ENCODE measurements at places on chromosomes 3 and 15.

DNA sequence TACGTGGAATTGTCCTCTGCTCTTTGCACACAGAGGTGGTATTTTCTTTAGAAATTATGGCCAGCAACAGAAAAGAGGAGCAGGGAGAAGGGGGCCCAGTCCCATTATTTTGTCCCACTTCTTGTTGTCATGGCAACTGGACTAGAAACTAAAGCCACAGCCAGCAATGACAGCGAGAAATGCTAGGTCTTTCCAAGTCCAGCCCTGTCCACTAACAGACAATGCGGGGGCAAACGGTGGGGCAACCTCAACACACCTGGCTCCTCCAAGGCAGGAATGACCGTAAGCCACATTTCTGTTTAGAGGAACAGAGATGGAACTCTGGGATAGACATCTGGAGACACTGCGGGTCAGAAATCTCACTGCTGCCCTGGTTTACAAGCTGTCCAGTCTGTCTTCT lies 107.3 kb downstream of the RFTN1 start:
- no peak for DNase-seq

DNA sequence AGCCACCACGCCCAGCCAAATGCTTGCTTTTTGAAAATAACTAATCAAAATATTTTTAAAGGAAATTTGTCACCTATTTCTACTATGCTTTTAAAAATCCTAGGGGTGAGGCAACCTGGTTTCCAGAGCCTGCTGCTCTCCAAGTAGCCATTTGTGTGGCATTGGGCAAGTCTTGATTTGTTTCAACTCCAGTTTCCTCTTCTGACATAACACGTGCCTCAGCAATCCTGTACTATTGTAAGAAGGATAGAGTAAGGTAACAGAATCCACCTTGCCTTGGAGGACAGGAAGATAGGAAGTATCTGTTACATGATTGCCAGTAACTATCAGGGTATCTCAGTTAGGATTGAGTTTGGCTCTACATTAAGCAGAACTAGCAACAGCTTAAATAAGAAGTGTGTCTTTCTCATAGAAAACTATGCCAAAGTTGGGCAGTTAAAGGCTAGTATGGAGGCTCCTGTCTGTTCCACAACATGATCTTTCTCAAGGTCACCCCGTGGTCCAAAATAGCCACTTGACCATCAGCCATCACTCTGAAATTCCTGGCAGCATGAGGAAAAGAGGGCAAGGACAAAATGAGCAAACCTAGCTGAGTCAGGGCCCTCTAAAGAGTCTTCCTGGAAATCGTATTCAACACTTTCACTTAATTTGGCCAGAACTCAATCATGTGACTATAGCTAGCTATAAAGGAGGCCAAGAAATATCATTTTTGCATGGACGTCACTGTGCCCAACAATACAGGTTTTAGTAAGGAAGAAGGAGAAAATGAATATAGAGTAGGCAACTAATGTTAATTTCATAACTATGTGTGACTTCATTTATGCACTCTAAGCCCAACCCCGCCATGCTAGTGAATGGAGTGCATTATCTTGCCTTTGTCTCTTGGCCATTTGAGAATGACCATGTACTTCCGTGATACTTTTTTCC lies 66.1 kb downstream of the HMG20A start:
- DNase-seq = no peak

- DNase-seq = no peak
These were observed 1.8 kb upstream of the ZSCAN2 start for GRCh38 chr15:84598993-84599392.

DNA sequence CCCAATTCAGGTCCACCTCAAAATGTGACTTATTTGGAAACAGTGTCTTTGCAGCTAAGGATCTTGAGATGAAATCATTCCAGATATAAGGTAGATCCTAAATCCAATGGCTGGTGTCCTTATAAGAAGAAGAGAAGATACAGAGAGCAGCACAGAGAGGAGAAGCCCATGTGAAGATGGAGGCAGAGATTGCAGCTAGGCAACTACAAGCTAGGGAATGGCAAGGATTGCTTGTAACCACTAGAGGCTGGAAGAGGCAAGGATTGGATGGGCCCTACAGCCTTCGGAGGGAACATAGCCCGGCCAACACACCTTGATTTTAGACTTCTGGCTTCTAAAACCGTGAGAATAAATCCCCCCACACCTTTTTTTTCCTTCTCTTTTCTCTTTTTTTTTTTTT lies 38.5 kb downstream of the SYN2 start:
- no peak for DNase-seq

DNA sequence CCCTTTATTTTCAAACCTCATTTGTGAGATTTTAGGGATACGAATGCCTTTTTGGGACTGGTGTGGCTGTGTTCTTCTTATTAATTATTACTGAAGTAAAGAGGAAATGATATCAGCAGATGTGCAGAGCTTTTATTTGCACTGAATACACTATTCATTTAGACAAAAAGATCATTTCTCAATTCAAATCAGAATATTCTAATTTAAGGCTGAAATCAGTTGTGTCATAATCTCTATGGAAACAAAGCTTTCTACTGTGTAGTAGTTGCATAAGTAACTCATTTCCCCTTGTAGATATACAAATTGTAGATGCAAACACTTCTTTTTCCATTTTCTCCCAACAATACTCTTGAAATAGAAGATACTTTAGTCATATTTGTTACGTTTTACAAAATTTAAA lies 56.0 kb downstream of the PDE8A start:
- DNase-seq = no peak

- DNase-seq = no peak
These were observed 54.0 kb downstream of the KCNAB1 start for GRCh38 chr3:156174229-156174847.

- DNase-seq = no peak
These were observed 1.9 kb downstream of the TEX9 start for GRCh38 chr15:56367156-56367555.

DNA sequence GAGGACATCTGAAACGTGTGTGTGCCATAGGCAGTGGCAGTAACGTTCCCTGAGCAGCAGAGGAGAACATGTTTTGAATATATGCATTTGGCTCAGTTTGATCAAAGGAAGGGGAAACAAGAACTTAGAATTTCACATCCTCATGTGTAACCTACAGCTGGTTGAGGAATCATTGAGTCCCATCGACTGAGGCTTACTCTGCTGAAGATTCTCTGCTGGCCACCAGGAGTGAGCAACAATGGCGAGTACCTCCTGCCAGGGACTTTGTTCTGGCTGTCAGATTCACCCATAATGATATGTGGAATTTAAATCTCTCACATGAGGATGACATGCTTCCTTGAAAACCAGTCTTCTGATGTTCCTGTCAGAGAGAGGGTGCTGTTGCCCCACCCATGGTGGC lies 21.3 kb downstream of the GORASP1 start:
- no peak for DNase-seq

DNA sequence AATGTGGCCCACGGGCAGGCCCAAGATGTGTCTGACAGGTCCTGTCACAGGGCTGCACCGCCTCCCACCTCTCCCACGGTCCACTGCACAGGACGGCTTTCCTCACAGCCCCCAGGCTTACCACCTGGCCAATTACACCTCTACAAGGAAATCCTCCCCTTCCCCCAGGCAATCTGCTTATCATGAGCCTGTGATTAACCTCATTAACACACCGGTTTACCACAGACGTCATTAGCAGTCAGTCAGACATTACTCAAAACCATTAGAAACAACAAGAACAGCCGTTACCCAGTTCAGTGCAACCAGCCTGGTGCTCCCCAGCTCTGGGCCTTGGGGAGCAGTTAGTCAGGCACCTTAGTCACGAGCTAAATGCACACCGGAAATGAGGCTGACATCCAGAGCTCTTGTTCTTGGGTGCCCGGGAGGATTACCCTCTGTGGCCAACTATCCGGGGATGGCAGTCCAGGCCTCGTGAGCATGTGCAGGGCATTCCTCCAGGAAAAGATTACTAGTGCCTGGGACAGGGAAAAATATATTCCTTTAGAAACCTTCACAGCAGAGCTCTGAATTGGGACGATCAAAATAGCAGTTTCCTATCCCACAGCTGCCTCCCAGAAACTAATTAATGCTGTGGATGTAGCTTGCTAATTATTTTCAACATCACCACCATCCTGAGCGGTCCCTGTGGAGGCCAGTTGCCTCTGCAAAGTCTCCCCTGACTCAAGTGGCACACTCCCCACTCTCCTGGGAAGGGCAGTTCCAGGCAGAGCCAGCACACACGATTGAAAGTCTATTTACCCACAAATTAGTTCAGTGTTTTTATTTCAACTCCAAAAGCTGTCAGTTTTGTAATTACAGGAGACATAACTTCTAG lies 117.4 kb upstream of the ZBED2 start:
- DNase-seq = no peak

DNA sequence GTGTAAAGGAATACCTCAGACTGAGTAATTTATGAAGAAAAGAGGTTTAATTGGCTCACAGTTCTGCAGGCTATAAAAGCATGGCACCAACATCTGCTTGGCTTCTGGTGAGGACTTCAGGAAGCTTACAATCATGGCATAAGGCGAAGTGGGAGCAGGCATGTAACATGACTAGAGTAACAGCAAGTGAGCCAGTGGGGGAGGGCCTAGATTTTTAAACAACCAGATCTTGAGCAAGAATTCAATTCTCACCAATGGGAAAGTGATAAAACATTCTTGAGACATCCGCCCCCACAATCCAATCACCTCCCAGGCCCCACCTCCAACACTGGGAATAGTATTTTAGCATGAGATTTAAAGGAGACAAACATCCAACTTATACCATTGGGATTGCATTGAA lies 44.2 kb upstream of the BCL2A1 start:
- no peak for DNase-seq

DNA sequence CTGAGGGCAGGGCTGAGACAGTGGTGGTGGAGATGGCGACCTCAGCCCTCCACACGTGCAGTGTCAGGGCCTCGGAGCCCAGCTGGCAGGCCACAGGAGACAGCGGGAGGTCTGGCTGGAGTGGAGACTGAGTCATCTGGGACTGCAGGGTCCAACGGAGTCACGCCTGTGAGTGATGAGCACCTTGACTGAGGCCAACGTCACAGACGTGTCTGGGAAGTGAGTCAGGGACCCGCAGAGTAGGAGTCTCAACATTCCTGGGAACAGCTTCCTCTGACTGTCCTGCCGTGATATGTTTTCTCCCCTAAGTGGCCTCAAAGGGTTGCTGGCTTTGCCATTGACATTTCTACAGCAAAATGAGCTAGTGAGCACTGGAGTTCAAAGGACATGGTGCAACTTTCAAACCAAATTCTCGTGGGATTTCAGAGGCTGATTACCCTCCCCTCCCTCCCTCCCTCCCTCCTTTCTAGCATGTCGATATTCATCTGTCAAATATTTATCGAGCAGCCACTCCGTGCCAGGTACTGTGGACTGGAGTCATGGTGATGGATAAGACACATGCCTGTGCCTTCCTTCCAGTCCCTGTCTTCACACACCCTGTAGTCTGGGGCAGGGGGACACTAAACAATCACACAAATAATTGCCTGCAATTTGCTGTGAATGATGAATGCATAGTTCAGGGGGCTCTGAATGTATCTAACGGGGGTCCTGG lies 53.3 kb upstream of the AMOTL2 start:
- no peak for DNase-seq

- DNase-seq = no peak
These were observed 44.1 kb upstream of the ICE2 start for GRCh38 chr15:60523056-60523455.

GRCh38 chr3:132867956-132868355 lies 145.7 kb upstream of the NPHP3 start:
- no peak for DNase-seq

DNA sequence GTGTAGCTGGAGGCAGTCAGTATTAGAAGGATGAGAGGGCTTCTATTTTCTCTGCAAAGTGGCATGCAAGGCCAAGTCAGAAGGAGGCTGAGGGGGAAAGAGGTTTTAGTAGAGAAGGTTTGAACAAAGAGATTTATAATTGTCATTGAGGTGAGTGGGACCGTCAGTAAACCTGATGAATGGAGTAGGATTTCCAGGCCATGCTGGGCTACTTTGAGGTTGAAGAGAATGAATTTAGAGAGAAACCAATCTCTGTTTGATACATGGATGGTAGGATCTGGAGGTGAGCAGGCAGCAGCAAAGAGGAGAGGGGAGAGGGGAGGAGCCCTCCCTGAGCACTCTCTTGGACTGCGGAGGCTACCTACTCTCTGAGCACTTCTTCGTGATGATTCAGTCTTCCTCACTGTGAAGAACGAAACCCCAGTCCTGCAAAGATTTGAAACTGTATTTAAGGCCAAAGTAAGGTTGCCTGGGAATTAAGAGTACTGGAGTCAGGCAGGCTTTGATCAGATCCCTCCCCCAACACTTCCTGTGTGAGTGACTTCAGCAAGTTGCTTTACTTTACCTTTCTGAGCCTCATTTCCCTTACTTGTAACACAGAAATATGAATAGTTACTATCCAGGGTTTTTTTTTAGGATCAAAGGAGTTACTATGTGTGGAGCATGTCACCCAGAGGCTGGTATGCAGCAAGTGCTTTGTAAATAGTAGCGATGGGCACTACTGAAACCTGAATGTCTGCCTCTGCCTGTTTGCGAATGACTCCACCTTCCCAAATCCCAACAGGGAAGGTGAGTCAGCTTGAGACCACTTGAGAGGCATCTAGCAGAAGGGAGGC lies 75.8 kb downstream of the RPL39L start:
- no peak for DNase-seq

- DNase-seq = no peak
These were observed 300.1 kb downstream of the RORA start for GRCh38 chr15:60928970-60929369.

- no peak for DNase-seq
These were observed 262.7 kb downstream of the CHL1 start for GRCh38 chr3:459311-459670.

- DNase-seq = no peak
These were observed 1.0 kb downstream of the IGSF11 start for GRCh38 chr3:119033393-119034255.

GRCh38 chr3:70464876-70465275 lies 152.4 kb upstream of the MDFIC2 start:
- no peak for DNase-seq

GRCh38 chr15:54481819-54482218 lies 503.6 kb downstream of the UNC13C start:
- DNase-seq = no peak

GRCh38 chr3:18825665-18826064 lies 322.6 kb upstream of the KCNH8 start:
- DNase-seq = no peak

GRCh38 chr15:85620690-85621049 lies 174.1 kb downstream of the KLHL25 start:
- DNase-seq = no peak

- no peak for DNase-seq
These were observed 494 bp upstream of the NISCH start for GRCh38 chr3:52454938-52455282.

GRCh38 chr3:52492059-52492458 lies 3.1 kb upstream of the STAB1 start:
- no peak for DNase-seq
